ENCODE measurements at places on chromosomes 3 and 15.

- no peak for DNase-seq
Measured at GRCh38 chr3:72485641-72486040, 362.6 kb downstream of the SHQ1 start.

GRCh38 chr3:158936530-158937113 lies 134.8 kb downstream of the MFSD1 start:
- DNase-seq, result no peak

- DNase-seq, result no peak
Measured at GRCh38 chr3:16182183-16182582, 7.7 kb downstream of the GALNT15 start.

DNA sequence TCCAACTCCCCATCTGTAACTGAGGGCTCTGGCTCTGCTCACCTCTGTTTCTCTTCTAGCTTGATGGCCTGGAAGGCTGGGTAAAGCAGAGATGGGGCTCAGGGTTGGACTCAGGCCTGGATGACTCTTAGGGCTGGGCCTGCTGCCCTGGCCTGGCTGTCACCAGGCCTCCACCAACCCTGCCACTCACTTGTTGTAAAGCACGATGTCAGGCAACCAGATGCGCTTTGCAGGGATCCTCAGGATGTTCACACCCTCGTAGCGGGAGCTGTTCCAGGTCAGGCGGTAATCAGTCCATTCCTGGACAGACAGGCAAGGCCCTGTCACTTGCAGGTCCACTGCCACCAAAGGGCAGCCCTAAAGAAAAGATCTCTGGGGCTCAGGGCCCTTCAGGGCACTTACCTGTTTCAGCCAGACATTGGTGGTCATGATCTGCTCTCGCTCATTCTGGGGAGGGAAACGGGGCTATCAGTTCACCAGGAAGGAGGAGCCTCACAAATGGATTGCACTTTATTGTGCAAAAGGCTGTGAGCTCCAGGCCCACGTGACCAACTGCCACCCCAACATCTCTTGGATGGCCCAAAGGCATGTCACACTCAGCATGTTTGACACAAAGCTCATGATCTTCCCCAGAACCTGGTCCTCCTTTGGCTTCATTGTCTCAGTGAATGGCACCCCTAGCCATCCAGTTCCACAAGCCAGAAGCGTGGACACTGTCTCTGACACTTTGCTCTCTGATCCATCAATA lies 9.9 kb downstream of the CHRNB4 start:
- DNase-seq, result no peak

DNA sequence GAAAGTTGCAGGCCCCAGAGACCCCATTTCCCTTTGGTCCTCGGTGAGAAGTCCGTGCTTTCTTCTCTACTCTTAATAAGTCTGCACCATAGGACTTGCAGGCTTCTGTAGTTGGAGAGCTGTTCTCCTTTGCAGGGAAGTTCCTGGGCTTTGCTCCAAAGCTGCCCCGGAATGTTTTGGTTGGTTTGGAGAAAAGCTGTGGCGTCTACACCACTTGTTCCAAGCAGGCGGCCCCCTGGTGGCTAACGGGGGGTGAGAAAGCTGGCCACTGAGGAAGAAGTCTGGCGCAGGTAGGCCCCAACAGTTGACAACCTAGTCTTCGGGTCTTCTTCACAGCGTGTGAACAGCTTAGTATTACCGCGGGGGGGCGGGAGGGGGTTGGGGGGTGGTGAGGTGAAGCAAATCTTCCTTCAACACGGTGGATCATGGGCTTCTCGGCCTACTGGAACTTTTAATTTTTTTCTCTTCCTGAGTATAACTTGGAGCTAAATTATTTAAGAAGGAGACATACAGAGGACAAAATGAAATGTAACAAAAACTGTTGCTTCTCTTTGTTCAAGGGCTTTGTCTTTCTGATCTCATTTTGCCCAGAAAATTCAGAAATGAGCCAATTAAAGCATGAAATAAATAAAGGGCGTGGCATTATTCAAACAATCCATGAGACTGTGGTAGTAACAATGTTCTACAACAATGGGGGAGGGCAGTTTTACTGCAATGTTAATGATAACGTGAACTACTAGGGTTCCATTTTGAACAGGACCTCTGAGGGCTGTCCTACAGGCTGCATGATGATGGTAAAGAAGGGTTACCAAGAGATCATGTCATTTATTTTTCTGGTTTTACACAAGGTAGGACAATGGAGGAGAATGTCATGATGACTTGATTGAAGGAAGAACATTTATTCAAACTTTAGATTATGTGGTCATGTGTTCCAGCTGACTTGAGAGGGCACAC lies 2.2 kb upstream of the THRB start:
- DNase-seq, result peak; percentile 59

GRCh38 chr3:167821248-167821805 lies 85.8 kb downstream of the SERPINI1 start:
- no peak for DNase-seq

Measured in HT-29 (cell line).